ENCODE measurements at places on chromosomes 11 and 22. TPM values are rescaled to one million over a fixed set of nuclear protein-coding genes. Genes with fewer than 3 reads are reported as not detected.

DNA sequence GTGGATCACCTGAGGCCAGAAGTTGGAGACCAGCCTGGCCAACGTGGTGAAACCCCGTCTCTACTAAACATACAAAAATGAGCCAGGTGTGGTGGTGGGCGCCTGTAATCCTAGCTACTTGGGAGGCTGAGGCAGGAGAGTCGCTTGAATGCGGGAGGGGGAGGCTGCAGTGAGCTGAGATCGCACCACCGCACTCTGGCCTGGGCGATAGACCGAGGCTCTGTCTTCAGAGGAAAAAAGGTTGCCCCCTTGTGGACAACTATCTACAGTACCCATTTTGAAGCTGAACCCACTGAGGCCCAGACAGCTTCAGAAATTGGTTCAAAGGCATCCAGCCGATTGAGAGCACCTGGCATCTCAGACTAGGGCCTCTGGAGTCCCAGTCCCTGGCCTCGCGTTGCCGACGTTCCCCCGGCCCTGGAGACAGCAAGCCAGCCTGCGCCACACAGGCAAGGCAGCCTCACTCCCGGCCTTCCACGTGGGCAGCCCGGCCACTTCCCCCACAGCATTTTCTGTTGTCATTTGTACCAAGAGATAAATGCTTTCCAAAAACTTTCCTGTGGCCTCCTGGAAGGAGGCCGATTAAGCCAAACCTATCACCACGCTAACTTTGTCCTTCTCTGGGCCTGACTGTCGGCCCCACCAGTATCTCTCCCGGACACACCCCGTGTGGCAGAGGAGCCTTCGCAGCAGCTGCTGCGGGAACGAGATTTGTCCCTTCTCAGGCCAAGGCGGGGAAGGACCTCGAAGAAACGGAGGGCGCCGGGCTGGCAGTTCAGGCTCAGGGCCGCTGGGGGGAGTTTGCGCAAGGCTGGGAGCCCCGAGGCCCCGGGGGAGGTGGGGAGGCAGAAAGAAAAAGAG is 82.8 kb downstream of the FLI1 start:
- DNase-seq = no peak

DNA sequence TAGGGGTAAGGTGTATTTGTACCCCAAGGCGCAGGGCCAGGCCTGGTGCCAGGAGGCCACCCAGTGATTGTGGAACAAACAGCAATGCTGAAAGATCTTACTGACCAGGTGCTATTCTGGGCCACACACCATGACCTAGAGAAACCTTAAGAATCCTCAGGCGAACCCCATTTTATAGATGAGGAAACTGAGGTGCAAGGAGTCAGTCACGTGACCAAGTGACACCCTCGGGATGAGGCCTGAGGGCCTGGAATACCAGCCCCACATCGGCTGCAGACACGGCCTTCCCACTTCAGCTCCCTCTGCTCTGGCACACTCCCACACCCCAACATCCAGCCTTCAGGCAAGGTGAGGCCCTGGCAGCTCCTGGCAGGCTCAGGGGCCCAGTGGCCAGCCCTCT is 13.1 kb downstream of the CABP7 start:
- DNase-seq = no peak

GRCh38 chr11:120512739-120513435 is 1.3 kb downstream of the GRIK4 start:
- no peak for DNase-seq

GRCh38 chr11:121795174-121795573 is 320.8 kb downstream of the BLID start:
- no peak for DNase-seq

GRCh38 chr11:77201991-77202841 is 74.2 kb downstream of the MYO7A start:
- no peak for DNase-seq

GRCh38 chr11:12284316-12285050 is 92.9 kb upstream of the PARVA start:
- peak; percentile 79 for DNase-seq

- DNase-seq = no peak
These were observed 1.2 kb upstream of the ARRB1 start for GRCh38 chr11:75352588-75353206.

GRCh38 chr11:70886676-70887541 is 365.5 kb downstream of the SHANK2 start:
- DNase-seq = no peak

The SMTN gene
- 72.3 TPM for total RNA-seq

DNA sequence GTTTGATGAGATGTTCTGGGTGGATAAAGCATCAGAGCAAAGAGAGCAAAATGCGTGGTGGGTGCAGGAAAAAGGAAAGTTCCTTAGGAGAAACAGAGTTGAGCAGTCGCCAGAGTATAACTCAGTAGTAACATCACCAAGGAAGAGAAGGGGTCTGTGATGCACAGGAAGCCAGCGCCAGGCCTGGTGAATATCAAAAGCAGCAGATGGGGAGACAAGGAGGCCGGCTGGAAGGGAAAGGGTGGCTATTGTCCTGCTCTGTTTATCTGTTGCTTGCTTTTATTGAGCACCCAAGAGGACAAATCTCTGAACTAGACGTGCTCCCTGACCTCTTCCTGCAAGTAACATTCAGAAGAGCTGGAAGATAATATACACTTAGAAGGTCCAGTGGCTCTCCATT is 52.7 kb upstream of the GRAMD1B start:
- DNase-seq = no peak

DNA sequence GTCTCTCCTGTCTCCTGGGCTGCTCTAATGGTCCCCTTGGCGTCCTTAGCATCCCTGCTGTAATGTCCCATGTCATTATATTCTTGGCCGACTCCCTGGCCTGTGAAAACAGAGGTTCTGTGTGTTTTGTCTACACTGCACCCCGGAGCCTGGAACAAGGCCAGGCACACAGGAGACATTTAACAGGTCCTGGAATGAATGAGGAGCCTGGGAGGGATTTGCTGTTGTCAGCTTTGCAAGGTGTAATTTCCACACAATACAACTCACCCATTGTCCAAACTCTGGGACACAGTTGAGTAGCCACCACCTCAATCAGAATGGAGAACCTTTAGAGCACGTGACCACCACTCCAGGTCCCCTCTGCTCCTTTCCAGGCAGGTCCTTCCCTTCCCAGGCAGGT is 14.9 kb upstream of the PDGFB start:
- no peak for DNase-seq

GRCh38 chr11:93198215-93198845 is 539 bp upstream of the SLC36A4 start:
- peak; percentile 28 for DNase-seq

GRCh38 chr11:30000986-30001750 is 15.7 kb downstream of the KCNA4 start:
- DNase-seq = no peak

- peak; percentile 8 for DNase-seq
These were observed 114.9 kb upstream of the NECTIN1 start for GRCh38 chr11:119843877-119844276.

DNA sequence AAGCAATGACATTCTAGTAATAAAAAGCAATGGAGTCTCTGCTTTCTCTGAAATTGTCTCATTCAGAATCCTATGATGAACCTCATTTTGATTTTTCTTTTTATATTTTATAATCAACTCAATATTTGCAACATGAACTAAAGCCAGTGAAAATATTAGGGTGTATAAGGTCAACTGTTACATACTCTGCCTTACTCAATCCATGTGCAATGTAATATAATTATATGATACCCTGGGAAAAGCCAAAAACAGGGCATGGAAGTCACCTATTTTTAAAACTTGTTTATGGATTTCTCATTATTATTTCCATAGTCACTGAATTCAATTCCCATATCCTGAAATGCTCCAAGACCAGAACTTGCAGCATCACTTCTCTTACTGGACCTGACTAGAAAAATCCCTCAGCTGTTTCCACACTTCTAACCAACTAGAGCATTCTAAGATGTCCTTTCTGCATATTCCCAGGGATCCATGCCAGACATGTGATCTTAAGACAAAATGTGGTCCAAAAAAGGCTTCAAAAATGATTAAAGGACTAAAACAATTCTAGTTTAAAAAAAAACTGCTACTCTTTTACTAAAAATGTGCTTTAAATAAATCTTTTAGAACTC is 97.3 kb downstream of the GUCY1A2 start:
- no peak for DNase-seq

GRCh38 chr11:132809070-132809469 is 723.2 kb downstream of the OPCML start:
- DNase-seq = no peak

GRCh38 chr22:49295851-49296560 is 531.7 kb downstream of the BRD1 start:
- DNase-seq = no peak

GRCh38 chr11:66359662-66360087 is 11.9 kb downstream of the SLC29A2 start:
- DNase-seq = no peak

GRCh38 chr11:34457607-34458006 is 18.9 kb downstream of the CAT start:
- DNase-seq = no peak

The HTR3B gene
- total RNA-seq = not detected

GRCh38 chr11:20035701-20036601 is 124.3 kb downstream of the DBX1 start:
- DNase-seq = peak; percentile 92

DNA sequence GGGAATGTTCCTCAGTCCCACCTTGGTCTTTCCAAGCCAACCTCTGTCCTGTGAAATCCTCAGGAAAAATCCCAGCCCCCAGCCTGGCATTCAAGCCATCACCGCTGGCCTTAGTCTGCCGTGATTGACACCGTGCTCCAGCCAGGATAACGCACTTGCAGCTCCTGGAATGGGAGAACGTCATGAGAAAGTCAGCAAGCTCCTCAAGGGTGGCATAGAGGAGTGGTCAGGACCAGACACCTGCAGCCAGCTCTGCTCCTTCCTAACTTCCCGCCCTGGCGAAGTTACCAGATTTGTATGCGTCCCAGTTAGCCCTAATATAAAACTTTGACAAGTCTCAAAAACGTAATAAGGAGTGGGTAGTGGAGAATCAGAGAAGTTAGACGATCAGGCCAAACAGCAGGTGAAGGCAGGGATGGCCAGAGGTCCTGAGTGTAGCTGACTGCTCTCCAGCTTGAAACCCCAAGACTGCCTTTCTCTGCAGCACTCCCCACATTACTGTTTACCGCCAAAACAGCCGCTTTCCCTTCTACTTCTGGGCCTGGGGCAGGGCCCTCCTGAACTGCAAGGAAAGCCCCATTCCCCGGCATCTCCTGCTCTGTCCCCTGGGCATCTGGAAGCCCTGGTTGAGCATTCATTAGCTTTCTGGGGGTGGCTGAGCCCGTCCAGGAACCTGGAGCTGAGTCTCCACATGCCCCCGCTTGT is 1.3 kb upstream of the DKK3 start:
- no peak for DNase-seq

Data from RPMI7951 (cell line).